CD4-positive, alpha-beta T cell treated with Interleukin-17A for 1 hour (primary cell): ENCODE measurements at places on chromosomes 7 and 10.

- DNase-seq, result no peak
These were observed 39.6 kb downstream of the BZW2 start for GRCh38 chr7:16685535-16685934.

- no peak for DNase-seq
These were observed 29.1 kb downstream of the NAPEPLD start for GRCh38 chr7:103119791-103120291.

DNA sequence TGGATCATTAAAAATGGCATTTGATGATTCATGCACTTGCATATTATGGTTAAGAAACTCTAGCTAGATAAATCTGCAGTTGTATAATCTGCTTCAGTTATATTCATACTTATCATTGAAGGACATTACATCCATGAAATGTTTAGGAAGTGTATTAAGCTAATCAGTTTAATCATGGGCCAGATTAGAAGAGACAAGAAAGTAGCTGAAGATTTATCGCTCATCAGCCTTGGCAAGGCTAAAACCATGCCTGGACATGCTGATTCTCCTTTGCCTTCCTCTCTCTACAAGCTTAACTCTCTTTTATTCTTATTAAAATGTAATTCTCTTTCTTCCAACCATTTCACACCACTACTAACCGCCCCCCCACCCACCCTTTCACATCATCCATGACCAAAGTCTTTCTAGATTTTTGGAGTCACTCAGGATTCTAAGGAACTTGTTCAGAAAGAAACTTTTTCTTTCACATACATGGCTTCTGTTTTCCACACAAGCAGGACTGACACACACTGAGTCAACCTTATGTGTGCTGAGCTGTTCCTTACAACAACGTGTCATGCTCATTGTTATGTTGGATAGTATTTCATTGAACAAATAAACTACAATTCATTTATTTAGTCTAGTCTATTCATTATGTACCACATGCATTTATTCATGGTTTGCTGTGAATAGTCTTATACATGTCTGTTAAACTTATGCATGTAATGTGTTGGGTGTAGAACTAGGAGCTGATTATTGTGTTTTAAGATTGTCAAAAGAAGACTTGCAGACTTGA is 227.3 kb upstream of the SP8 start:
- DNase-seq, result no peak

GRCh38 chr10:120841522-120842189 is 9.5 kb upstream of the WDR11 start:
- DNase-seq, result no peak

DNA sequence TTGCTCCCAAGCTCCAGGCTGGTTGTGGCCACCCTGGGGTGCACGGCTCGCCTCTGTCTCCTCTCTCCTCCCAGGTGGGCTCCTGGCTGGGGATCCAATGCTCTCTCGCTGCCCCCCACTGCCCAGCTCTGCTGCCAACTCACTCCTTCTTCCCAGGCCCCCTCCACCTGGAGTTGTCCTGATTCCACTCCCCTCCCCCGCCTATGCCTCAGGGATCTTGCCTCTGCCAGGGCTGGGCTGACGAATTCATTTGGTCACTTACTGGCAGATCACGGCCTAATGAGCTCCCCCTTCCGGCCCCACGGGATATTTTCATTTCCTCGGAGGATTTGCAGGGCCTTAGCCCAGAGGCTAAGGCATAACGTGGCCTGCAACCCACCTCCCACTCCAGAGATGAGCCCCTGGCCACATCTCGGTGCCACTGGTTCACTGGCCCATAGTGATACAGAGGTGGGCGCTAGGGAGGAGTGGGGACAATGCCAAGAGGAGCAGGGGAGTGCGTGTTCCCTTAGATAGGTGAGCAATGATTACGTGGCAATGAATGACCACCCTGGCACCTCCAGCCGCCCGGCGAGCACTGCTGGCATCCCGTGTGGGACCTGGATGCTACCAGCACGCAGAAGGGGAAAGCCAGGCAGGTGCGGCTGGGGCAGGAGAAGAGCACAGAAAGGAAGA is 344.6 kb upstream of the SHH start:
- no peak for DNase-seq

- no peak for DNase-seq
These were observed 8.5 kb downstream of the ZDHHC16 start for GRCh38 chr10:97454330-97455036.

GRCh38 chr10:114073395-114074186 is 29.9 kb downstream of the ADRB1 start:
- peak; percentile 19 for DNase-seq

DNA sequence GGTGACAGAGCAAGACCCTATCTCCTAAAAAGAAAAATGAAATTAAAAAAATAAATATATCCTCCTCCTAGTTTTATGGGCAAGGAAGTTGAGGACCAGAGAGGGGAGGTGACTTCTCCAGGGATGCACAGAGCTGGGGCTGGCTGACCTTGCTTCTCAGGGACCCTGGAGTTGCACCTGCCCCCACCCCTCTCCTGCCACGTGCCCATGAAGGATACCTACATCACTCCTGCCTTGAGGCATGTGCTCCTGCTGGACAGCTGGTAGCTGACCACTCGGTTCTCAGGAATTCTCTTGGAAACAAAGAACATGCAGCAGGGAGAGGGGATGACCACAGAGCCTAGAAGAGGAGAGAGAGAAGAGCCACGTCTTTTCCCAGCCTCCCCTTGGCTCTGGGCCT is 522 bp downstream of the CCL24 start:
- DNase-seq, result no peak

GRCh38 chr10:76640806-76641205 is 996.8 kb downstream of the KCNMA1 start:
- DNase-seq, result no peak
